ENCODE measurements at places on chromosomes 2 and 18.

GRCh38 chr2:218889937-218890336 lies 9.3 kb downstream of the WNT10A start:
- H3K4me3 ChIP-seq: no peak overlapping the region
- peaks cover 16% of the 10 kb centered on the region for H3K36me3 ChIP-seq
- DNase-seq: no peak
- H3K27ac ChIP-seq: no peak overlapping the region

- H3K4me1 ChIP-seq: no peaks in the 10 kb centered on the region
- no peak overlapping the region for H3K4me3 ChIP-seq
- no peaks in the 10 kb centered on the region for H3K27me3 ChIP-seq
- H3K36me3 ChIP-seq: no peaks in the 10 kb centered on the region
- no peak overlapping the region for H3K27ac ChIP-seq
- no peak for DNase-seq
These were observed 149.7 kb upstream of the KLHL29 start for GRCh38 chr2:23235292-23235691.

DNA sequence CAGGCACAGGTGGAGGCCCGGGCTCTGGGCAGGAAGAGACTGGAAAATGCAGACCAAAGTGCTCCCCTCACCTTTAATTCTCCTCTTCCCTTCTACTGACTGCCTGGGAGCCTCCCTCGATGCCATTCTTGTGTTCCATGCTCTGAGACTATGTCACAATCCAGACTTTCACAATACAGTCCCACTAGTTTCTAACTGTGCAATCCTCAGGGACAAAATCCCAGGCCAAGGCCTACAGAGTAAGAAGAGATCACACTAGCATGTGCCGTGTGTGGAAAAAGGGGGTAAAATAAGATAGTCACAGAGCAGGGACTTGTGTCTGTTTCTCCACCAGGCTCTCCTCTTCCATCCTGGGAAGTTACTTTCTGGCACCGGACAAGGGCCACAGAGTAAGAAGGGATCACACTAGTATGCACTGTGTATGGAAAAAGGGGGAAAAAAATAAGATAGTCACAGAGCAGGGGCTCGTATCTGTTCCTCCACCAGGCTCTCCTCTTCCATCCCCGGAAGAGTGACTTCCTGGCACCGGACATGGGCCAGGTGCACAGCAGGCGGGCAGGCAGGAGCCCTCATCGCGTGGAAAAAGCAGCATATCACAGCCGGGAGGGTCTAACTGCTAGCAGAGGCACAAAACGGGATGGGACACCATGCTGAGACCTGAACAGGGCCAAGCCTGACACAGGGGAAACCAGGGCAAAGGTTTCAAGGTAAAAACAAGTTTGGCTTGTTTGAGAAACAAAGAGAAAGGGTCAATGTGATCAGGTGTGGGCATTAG lies 9.6 kb downstream of the CYB5A start:
- peaks cover 22% of the 10 kb centered on the region for H3K4me1 ChIP-seq
- H3K4me3 ChIP-seq: no peak overlapping the region
- no peaks in the 10 kb centered on the region for H3K27me3 ChIP-seq
- H3K36me3 ChIP-seq: no peaks in the 10 kb centered on the region
- no peak overlapping the region for H3K27ac ChIP-seq

- H3K36me3 ChIP-seq: no peaks in the 10 kb centered on the region
- H3K4me3 ChIP-seq: no peak overlapping the region
- DNase-seq: no peak
- H3K4me1 ChIP-seq: peaks cover 13% of the 10 kb centered on the region
These were observed 26.8 kb downstream of the PKDCC start for GRCh38 chr2:42074661-42075060.

GRCh38 chr18:55908901-55909366 lies 320.9 kb upstream of the TCF4 start:
- H3K27me3 ChIP-seq: no peaks in the 10 kb centered on the region
- H3K4me3 ChIP-seq: no peak overlapping the region
- H3K27ac ChIP-seq: peak overlapping the region; percentile 32

- no peak overlapping the region for H3K4me3 ChIP-seq
- no peak overlapping the region for H3K27ac ChIP-seq
- H3K4me1 ChIP-seq: no peaks in the 10 kb centered on the region
- no peaks in the 10 kb centered on the region for H3K36me3 ChIP-seq
- no peak for DNase-seq
These were observed 139.1 kb upstream of the FHL2 start for GRCh38 chr2:105537920-105538319.

DNA sequence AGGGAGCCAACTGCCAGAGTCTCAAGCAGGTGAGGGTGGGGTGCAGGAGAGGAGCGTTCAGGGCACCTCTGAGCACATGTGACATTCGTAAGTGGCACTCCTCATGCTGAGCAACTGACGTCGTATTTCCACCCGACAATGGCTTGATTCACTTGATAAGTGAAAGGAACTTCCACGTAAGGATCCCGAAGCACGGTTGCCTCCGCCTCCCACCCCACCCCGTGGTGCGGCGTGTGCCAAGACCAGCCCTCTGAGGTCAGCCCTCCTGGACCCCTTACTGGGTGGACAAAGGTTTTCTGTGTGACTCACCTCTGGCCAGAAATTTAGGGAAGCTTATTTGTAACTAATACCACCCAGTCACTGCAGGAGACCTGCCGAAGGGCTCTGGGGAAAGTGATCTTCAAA lies 59.9 kb downstream of the AGAP1 start:
- H3K4me3 ChIP-seq: no peak overlapping the region
- no peak overlapping the region for H3K27ac ChIP-seq
- no peak for DNase-seq

DNA sequence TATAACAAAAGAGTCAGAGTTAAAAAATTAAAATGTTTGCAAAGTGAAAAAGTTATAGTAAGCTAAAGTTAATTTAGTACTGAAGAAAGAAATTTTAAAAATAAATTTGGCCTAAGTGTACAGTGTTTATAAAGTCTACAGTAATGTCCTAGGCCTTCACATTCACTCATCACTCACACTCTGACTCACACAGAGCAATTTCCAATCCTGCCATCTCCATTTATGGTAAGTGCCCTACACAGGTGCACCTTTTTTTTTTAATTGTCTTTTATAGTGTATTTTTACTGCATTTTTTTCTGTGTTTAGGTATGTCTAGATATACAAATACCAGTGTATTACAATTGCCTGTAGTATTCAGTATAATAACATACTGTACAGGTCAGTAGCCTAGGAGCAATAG lies 562.9 kb downstream of the PIK3C3 start:
- H3K27ac ChIP-seq: no peak overlapping the region
- no peak overlapping the region for H3K4me3 ChIP-seq
- peaks cover 5% of the 10 kb centered on the region for H3K4me1 ChIP-seq
- H3K27me3 ChIP-seq: peaks cover 1% of the 10 kb centered on the region
- H3K36me3 ChIP-seq: no peaks in the 10 kb centered on the region

Data from mesothelial cell of epicardium (in vitro differentiated cells).